Right cardiac atrium (tissue), 5 donors: ENCODE measurements at places on chromosomes 5 and 9. TPM values are rescaled to one million over a fixed set of nuclear protein-coding genes. Genes with fewer than 3 reads are reported as not detected.

DNA sequence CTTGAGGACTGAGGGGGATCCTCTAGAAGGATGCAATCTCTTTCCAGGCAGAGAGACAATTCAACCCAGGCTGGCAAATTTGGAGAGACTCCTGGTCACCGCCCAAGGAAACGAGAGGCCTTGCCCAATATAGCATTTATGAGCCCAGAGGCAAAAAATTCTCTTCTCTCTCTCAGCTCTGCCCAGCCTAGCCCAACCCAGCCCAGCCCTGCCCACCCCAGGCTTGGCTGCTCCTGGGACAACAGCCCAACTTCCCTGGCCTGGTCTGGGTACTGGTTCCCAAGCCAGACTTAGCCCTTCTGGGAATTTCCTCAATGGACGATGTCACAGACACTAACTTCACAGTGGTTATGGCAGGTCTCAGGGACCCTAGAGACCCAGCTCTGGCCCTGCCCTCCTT is 116.5 kb downstream of the PSD2 start:
- no peak for DNase-seq

GRCh38 chr9:111360881-111361280 is 30.9 kb upstream of the OR2K2 start:
- no peak for DNase-seq

The FOXI1 gene
- total RNA-seq, result not detected

- no peak for DNase-seq
Measured at GRCh38 chr5:1952021-1952420, 69.3 kb upstream of the IRX4 start.

DNA sequence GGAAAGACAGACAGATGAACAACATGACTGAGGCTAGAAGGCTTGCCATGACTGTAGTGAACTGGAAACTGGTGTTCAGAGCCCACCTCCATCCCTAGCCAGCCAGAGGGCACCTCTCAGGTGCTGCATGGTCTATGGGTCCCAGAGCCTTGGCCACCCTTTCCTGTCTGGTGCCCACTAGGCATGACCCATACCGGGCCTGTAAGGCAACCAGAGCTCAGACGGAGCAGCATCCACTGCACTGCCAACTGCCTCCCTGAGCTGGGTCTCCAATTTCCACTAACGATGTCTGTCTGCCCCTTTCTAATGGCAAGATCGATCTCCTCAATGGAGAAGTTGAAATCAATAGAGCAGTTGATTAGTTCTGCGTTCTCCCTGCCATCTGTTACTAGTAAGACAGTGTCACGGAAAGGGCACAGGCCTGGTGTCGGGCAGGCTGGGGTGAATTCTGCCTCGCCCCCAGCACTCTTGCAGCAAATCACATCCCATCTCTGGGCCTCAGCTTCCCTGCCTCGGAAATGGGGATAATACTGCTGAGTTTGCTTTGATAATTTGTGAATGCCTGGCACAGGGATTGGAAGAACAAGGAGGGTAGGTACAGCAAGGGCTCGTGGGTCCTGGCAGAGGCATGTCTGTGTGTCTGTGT is 172.3 kb upstream of the MVB12B start:
- no peak for DNase-seq

DNA sequence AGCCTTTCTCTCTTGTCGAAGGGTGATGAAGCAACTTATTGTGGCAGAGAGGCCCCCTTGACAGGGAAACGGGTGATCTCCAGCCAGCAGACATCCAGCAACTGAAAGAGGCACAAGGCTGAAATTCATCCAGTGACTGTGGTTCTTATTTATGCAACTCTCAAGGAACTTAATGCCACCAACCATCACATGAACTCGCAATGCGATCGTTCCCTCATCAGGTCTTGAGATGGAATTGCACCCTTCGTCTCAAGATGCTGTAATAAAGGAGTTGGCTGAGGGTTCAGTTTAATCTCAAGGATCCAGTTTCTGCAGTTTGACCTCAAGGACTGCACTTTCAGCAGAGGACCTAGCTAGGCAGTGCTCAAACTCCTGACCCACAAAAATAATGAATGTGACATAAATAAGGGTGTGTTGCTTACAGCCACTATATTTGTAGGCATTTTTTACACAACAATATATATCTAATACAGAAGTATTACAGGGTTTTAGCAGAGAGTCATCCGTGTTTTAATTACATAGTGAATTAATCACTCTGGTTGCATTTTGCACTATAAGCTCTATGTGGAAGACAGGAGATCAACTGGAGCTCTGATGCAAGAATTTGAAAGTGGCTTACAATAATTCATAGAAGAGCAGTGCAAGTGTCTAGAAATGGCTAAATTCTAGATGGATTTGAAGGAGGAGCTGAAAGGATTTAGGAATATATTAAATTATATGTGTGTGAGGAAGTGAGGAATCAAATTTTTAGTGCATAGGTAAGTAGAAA is 957.8 kb upstream of the CTNND2 start:
- no peak for DNase-seq

The GARIN3 gene
- total RNA-seq, result not detected

DNA sequence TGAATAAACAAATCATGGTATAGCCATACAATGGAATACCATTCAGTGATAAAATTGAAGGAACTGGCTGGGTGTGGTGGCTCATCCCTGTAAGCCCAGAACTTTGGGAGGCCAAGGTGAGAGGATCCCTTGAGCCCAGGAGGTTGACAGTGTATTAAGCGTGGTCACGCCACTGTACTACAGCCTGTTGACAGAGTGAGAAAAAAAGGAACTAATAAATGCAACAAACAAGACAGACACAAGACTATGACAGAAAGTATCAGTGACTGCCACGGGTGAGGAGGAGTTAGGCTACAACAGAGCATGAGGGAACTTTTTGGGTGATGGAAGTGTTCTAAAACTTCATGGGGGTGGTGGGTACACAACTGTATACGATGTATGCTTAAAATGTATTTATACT is 2.2 kb downstream of the FNIP1 start:
- DNase-seq, result no peak

The SLIT3 gene
- total RNA-seq, result 188 TPM

The RMI1 gene
- total RNA-seq, result 2.3 TPM

The S1PR3 gene
- total RNA-seq, result 37.2 TPM

The MEIKIN gene
- not detected for total RNA-seq

- no peak for DNase-seq
Measured at GRCh38 chr9:122389195-122389594, 18.4 kb downstream of the PTGS1 start.

GRCh38 chr9:95570646-95571045 is 53.9 kb upstream of the PTCH1 start:
- no peak for DNase-seq

The CDH18 gene
- not detected for total RNA-seq

- DNase-seq, result no peak
Measured at GRCh38 chr5:103224894-103225246, 33.7 kb upstream of the MACIR start.
